MM.1S (cell line): ENCODE measurements at places on chromosomes 5 and 9.

DNA sequence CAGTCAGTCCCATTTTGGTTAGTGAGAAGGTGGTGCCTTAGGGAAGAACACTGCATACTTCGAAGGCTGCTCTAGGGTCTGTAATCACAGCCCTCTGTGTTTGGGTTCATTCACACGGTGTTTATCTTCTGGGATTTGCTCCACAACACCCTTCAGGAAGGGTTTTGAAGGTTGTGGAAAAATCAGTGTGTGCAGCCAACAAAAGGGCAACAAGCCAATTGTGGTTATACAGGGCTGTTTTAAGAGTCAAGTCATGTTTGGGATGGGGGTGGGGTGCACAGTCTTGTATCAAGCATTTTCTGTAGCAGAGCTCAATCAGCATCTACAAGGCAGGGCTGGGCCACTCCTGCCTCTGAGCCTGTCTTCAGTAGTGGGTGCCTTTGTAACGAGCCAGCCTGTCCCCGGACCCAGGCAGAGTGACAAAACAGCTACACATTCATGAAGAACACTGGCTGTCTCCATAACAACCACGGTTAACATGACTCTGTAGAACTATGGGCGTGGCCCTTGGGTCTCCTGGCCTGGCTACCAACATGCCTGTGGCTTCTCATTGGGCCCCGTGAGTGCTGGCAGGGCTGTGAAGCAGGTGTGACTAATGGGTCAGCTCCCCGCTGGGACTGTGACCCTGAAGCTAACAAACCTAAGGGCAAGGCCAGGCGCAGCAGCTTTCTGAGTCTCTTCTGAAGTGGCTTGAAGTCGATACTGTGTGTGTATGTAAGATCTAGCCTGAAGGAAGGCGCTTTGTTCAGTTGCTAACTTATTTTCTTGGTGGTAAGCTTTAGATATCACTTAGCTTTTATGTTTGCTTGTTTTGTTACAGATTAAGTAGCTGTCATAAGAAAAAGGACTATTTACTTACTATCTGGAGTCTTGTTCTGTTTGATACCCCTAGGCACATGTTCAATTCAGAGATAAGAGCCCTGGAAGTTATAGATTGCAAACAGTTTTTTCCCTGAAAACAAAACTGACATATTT lies 27.9 kb upstream of the GOLM1 start:
- peak; percentile 12 for DNase-seq

- no peak for DNase-seq
These were observed 59.6 kb upstream of the PIK3R1 start for GRCh38 chr5:68155940-68156339.

DNA sequence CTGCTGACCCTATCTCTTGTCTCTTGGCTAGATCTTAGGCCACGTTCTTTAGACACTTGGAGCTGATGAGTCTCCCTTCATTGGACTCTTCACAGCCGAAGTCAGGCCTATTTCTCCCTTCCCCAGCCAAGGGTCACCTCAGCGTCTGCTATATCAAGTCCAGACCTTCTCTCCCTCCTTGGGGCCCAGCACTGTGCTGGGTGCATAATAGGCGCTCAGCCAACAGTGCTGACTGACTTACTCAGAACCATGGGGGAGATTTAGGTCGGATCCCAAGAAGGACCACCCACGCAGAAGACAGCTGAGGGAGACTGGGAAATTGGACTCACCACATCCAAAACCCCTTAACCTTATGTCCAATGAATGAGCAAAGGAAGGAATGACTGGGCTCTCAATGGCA lies 5.6 kb upstream of the AMBP start:
- no peak for DNase-seq

GRCh38 chr5:96172436-96172835 lies 210.8 kb upstream of the ELL2 start:
- DNase-seq: no peak

- DNase-seq: no peak
These were observed 48.4 kb downstream of the COX7C start for GRCh38 chr5:86665984-86666760.
